ENCODE measurements at places on chromosomes 3 and 15. TPM values are rescaled to one million over a fixed set of nuclear protein-coding genes. Genes with fewer than 3 reads are reported as not detected.

CCR9 gene
- total RNA-seq: not detected

GADL1 gene
- total RNA-seq: 0.18 TPM

SH3GL3 gene
- 2.1 TPM for total RNA-seq

CMTM6 gene
- total RNA-seq: 43.1 TPM

KLHL25 gene
- 2.8 TPM for total RNA-seq

FETUB gene
- total RNA-seq: not detected

OSTN gene
- not detected for total RNA-seq

ANKUB1 gene
- not detected for total RNA-seq

RLBP1 gene
- not detected for total RNA-seq

GRCh38 chr3:10779293-10779805, 36.7 kb upstream of the SLC6A11 start:
- DNase-seq: no peak

DNA sequence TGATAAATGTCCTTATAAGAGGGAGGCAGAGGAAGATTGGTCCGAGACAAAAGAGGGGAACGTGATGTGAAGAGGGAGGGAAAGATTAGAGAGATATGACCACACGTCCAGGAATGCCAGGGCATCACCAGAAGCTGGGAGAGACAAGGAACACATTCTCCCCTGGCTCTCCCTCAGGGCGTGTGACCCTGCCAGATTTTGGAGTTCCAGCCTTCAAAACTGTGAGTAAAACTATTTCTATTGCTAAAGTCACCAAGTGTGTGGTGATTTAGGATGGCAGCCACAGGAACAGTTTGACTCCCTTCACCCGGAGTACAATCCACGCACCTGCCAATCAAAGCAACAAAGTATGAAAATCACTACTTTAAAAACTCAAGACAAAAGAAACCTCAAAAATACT, 32.1 kb upstream of the TJP1 start:
- DNase-seq: no peak

DNA sequence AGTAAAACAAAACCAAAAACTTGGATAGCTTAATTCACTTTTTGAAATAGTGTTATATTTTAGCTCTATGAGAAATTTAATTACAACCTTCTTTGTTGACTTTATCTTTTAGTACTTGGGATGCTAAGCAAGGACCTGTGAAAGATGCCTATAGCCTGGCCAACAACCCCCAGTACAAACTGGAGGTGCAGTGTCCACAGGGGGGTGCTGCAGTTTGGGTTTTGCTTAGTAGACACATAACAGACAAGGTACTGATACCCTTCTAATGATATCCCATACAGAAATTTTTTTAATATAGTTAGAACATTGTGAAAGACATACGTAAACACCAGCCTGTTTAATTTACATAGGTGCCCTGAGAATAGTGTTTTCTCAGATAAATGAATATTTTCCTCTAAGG, 35.3 kb downstream of the CAPN7 start:
- DNase-seq: peak; percentile 31

DNA sequence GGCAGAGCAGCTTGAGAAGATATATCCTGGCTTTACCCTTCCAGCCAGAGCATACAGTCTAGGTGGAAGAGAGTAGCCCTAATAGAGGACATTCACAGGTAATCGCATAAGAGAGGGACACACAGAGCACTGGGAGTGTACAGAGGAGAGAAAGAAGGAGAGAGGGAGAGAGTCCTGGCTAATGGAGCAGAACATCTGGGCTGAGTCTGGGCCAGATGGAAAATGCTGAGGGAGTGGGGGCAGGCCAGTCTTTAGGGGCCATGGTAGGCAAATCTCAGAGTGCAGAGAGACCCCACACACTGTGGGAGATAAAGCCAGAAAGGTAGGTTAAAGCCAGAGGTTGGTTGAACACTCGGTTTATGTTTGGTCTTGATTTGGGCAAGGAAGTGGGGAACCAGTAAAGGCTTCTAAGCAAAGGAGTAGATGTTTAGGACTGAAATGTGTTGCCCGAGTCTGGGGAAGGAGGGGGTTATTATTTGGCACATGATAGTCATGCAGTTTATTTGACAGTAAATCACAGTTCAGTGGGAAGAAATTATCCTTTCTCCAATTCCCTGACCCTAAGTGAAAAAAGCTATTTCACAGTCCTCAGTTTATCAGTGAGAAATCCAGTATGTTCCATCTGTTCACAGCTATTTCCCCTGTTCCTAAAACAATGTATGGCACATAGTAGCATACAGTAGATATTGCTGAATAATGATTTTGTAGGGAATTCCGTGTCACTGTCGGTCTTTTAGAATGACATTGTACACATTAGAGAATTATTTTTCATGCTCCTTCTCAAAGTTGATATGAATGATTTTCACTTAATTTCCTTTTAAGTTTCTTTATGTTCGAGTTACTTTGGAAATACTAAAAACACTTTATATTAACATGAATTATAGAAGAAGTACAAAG, 45.7 kb downstream of the PDHB start:
- no peak for DNase-seq

- no peak for DNase-seq
These were observed 1.8 kb downstream of the CXCR6 start for GRCh38 chr3:45944830-45945620.

DNA sequence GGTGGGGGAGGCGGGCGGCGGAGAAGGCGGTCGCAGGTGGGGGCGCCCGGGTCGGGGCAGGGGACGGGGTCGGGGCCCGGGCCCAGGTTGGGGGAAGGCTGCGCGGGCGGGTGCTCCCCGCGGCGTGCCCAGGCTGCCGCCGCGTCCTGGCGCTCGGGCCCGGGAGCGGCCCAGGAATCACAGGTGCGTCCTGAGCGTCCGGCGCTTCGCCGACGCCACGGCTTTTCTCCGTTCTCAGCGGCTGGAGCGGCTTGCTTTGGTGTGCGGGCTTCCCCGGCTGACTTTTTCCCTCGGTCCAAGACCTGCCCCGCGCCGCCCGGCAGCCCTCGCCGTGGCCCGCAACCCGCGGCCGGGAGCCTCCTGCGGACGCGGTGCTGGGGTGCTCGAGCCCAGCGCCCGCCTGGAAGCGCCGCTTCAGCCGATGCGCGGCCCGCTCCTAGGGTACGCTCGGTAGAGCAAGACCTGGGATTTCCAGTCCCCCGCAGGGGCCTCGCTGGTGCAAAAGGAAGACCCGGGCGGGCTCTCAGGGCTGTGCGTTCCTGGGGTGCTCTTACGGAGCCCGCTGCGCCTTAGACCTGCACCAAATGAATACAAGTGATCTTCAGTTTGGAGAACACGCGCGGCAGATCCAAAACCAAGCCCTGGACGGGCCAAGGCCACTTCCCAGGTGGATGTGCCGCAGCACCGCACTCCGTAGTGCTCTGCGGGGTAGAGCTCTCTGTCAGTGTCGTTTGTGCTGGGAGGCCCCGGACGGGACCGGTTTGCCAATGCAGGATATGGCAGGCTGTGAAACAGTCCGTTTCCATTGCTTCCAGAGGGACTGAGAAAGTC, 639 bp downstream of the NIPA1 start:
- peak; percentile 34 for DNase-seq

GRCh38 chr3:42661593-42662022, 8.1 kb downstream of the ZBTB47 start:
- DNase-seq: no peak

- DNase-seq: peak; percentile 75
These were observed 91.2 kb downstream of the FILIP1L start for GRCh38 chr3:100023150-100023549.

GRCh38 chr3:38268087-38268486, 2.5 kb downstream of the SLC22A13 start:
- no peak for DNase-seq

DNA sequence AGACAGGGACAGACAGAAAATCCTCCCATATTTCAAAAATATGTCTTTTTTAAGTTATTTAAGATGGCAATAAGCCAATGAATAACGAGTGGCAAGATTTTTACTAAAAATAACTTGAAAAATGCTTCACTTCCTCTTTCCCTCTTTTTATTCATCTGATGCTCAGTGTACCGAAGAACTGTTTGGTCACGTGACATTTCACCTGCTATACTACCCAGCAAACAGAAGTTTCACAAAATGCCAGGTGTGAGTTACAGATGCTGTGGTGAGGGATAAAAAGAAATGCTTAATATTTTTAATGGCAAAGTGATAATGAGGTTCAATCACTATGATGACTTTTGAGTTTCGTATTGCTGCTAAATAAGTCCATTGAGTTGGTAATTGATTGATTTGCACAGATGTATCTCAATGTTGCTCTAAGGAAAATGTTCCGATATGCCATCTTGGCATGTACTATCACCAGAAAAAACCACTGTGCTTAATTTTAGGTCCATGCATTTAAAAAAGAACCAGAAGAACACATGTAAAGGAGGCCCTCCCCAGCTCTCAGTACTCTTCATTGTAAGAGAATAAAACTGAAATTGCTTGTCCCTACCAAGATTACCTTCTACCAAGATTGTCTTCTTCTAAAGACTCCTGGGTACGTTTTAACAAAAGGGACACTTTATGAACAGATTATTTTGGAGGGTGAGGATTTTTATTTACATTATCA, 26.0 kb upstream of the SEC62 start:
- DNase-seq: no peak

GRCh38 chr15:39704689-39705088, 78.0 kb downstream of the FSIP1 start:
- peak; percentile 64 for DNase-seq

GRCh38 chr3:48546203-48546829, 10.3 kb downstream of the PFKFB4 start:
- DNase-seq: no peak

DNA sequence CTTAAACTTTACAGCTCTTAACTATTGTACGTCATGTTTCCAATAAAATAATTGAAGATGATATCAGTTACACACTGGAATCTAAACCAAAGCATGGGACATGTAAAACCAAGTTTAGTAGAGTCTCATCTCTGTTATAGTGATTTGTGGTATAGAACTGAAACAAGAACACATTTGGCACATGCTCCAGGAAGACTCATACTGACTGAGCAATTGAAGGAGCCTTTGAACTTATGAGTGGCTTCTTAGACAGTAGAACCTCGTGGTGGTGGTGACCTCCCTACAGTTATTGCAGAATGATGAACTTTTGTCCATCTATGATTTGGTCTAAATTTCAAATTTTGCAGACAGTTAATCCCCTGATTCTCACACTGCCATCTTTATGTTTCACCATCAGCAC, 729.7 kb downstream of the ROBO1 start:
- no peak for DNase-seq

- peak; percentile 62 for DNase-seq
These were observed 66.6 kb downstream of the TGFBR2 start for GRCh38 chr3:30672959-30673358.

- DNase-seq: no peak
These were observed 622 bp upstream of the ZNF589 start for GRCh38 chr3:48240000-48240963.

All from fibroblast of the aortic adventitia (primary cell).